ENCODE measurements at places on chromosomes 4 and X.

DNA sequence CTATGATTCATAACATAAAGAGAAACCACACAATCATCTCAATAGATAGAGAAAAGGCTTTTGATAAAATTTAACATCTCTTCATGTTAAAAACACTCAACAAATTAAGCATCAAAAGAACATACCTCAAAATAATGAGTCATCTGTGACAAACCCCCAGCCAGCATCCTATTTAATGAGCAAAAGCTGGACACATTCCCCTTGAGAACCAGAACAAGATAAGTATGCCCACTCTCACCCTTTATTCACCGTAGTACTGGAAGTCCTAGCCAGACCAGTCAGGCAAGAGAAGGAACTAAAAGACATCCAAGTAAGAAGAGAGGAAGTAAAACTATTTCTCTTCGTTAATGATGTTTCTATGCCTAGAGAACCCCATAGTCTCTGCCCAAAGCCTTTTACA lies 507.2 kb downstream of the PABPC4L start:
- no peak overlapping the region for H3K4me3 ChIP-seq
- H3K27ac ChIP-seq, result no peak overlapping the region
- H3K36me3 ChIP-seq, result no peaks in the 10 kb centered on the region
- DNase-seq, result no peak
- H3K4me1 ChIP-seq, result no peaks in the 10 kb centered on the region

GRCh38 chrX:85111347-85111746 lies 107.7 kb downstream of the APOOL start:
- no peaks in the 10 kb centered on the region for H3K36me3 ChIP-seq
- H3K27me3 ChIP-seq, result no peaks in the 10 kb centered on the region
- no peak for DNase-seq
- no peak overlapping the region for H3K4me3 ChIP-seq
- H3K27ac ChIP-seq, result no peak overlapping the region
- no peaks in the 10 kb centered on the region for H3K4me1 ChIP-seq

DNA sequence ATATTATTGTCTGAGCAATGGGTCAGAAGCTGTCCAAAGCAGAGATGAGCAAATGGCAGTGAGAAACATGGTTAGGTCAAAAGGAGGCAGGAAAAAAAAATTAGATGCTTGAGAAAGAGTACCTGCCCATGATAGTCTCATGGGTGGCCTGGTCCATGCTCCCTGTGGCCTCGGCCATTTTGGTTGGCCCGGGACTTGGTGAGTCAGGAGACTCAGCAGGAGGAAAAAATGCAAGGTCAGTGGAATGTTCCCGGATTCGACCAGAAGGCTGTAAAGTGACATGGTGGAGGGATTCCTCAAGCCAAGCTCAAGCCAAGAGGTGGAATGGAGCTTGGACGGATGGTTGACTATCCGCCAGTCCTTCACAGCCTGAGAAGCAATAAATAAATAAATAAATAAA lies 236.7 kb downstream of the ASMT start:
- H3K27me3 ChIP-seq, result no peaks in the 10 kb centered on the region
- no peaks in the 10 kb centered on the region for H3K36me3 ChIP-seq
- H3K27ac ChIP-seq, result no peak overlapping the region
- no peaks in the 10 kb centered on the region for H3K4me1 ChIP-seq
- no peak overlapping the region for H3K4me3 ChIP-seq

DNA sequence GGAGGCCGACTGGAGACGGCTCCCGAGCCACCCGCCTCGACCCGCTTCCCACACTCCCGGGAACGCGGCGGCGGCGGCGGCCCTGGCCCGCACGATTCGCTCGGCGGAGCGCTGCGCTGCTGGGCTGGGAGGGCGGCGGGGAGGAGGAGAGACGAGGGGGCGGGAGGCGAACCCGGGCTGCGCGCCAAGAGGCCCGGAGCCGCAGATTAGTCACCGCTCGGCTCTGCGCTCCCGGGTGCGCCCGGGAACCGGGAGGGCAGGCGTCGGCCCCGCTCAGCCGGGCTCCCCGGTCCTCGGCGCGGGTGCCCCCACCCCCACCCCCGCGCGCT lies 11.2 kb upstream of the BCOR start:
- no peak overlapping the region for H3K27ac ChIP-seq
- H3K36me3 ChIP-seq, result no peaks in the 10 kb centered on the region
- no peak for DNase-seq
- H3K4me3 ChIP-seq, result peak overlapping the region; percentile 48
- H3K27me3 ChIP-seq, result peaks cover 4% of the 10 kb centered on the region

GRCh38 chr4:78018271-78019049 lies 38.7 kb upstream of the FRAS1 start:
- H3K4me1 ChIP-seq, result no peaks in the 10 kb centered on the region
- no peaks in the 10 kb centered on the region for H3K27me3 ChIP-seq
- no peak for DNase-seq
- H3K36me3 ChIP-seq, result no peaks in the 10 kb centered on the region
- H3K27ac ChIP-seq, result no peak overlapping the region
- no peak overlapping the region for H3K4me3 ChIP-seq

- no peak overlapping the region for H3K4me3 ChIP-seq
- DNase-seq, result no peak
- H3K4me1 ChIP-seq, result no peaks in the 10 kb centered on the region
These were observed 4.0 kb upstream of the TAPT1 start for GRCh38 chr4:16230308-16230707.

DNA sequence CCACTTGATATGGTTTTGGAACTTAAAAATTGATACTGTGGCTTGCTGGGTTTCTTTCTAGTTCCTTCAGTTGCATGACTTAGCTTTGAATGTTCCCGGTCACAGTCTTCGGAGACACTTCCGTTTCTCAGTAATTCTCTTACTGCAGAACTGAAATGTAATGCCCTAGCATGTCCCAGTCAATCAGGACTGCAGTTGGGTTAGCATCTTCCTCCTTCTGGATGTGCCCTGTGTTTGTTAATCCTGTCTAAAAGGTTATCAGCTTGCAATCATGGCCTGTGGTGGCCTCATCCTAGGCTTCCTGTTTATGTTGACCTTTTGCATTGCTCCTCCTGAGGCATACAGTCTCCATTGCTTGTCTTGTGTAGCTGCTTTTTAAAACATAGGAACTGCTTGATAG lies 275.9 kb downstream of the ARHGAP10 start:
- H3K4me3 ChIP-seq, result no peak overlapping the region
- H3K36me3 ChIP-seq, result no peaks in the 10 kb centered on the region
- H3K4me1 ChIP-seq, result no peaks in the 10 kb centered on the region
- H3K27ac ChIP-seq, result no peak overlapping the region
